ENCODE measurements at places on chromosomes 7 and 10.

DNA sequence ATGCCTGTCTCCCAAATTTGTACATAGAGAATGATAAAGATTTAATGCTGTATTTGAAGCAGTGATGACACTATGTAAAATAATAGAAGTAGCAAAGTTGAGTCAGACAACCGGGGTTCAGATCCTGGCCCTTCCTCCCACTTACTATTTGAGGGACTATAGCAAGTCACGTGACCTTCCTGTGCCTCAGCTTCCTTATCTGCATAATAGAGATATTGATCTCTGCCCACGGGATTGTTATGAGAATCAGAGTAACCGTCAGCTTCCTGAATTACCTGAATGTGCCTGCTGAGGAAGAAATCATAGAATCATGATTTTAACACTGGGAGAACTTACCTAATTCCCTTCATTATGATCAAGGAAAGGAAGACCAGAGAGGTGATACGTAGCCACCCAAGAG lies 26.9 kb downstream of the CASP7 start:
- DNase-seq = no peak

DNA sequence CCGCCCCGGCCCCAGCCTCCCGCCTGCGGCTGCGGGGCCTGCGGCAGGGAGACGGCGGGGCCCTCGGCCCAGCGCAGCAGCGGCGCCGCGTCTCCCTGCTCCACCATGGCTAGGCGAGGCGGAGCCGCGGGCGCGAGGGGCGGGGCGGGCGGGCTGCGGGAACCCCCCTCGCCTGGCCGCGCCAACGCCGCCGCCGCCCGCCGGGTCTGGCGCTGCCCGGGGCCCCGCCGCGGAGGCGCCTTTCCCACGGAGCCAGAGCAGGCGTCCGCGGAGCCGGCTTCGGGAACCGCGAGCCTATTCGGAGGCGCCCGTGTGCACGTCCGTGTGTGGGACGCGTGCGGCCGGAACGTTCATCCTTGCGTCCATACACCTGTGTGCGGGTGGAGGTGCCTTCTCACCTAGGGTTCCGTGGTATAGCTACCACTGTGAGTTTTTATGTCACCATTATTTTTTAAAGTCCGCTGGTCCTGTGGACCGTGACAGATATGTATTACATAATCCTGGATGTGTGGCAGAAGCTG lies at the start of gene DENND11:
DENND11 (minus strand) TSS at position 120 of the 521 bp plus-strand sequence; CDS start at position 107, 13 bp downstream.
- DNase-seq = peak; percentile 59

DNA sequence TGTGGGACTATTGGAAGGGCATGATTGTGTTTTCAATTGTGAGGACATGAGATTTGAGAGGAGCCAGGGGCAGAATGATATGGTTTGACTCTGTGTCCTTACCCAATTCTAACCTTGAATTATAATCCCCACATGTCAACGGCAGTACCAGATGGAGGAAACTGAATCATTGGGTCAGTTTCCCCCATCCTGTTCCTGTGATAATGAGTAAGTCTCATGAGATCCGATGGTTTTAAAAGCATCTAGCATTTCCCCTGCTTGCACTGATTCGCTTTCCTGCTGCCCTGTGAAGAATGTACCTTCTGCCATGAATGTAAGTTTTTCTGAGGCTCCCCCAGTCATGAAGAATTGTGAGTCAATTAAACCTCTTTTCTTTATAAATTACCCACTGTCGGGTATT lies 1367.1 kb downstream of the XPNPEP1 start:
- DNase-seq = no peak

DNA sequence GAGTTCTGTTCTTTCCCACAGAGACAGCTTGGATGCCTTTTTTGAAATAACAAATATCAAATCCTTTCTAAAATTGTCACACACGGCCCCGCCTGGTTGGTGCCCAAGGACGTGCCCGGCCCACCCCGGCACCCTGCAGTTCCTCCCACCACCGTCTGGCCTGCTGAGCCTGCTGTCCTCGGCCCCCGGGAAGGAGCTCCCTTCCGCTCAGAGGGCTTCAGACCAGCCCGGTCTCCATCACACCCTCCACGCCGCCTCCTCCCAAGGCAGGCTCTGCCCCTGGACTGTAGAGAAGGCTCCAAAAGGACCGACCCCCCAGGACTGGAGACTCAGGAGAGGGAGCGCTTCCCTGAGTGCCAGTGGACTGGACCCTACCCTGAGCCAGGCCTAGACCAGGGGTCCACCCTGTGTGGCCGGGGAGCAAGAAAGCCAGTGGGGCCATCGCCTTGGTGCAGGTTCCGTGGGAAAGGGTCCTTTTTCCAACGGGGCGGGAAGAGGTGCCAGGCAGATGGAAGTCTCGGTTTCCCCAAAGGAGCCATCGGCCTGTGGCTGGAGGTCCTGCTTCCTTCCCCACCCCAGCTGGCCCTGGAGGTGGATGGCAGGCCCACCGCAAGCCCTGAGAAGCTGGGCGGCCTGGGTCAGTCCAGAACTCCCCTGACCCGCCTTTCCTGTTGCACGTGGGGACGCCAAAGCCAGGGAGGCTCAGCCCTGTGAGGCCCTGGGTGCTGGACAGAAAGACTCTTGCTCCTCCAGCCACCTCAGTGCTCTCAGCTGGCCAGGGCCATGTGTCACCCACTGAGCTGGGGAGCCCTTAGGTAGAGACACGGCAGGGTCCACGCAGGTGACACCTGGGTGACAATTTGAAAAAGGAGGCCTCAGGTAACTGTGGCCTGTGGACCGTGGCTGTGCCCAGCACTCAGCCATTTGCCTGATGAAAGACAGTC lies 69.8 kb downstream of the PWWP2B start:
- DNase-seq = no peak

- no peak for DNase-seq
These were observed 74.5 kb upstream of the PRKCQ start for GRCh38 chr10:6654571-6654970.

GRCh38 chr10:52092390-52092789 lies 221.7 kb upstream of the DKK1 start:
- DNase-seq = no peak

- DNase-seq = no peak
These were observed 10.3 kb downstream of the ZNF775 start for GRCh38 chr7:150389532-150389816.

GRCh38 chr10:42754155-42755027 lies 28.2 kb upstream of the BMS1 start:
- peak; percentile 25 for DNase-seq

GRCh38 chr10:88388324-88388723 lies 194.8 kb downstream of the RNLS start:
- DNase-seq = no peak

- no peak for DNase-seq
These were observed 426.9 kb downstream of the CCSER2 start for GRCh38 chr10:84755311-84755710.

DNA sequence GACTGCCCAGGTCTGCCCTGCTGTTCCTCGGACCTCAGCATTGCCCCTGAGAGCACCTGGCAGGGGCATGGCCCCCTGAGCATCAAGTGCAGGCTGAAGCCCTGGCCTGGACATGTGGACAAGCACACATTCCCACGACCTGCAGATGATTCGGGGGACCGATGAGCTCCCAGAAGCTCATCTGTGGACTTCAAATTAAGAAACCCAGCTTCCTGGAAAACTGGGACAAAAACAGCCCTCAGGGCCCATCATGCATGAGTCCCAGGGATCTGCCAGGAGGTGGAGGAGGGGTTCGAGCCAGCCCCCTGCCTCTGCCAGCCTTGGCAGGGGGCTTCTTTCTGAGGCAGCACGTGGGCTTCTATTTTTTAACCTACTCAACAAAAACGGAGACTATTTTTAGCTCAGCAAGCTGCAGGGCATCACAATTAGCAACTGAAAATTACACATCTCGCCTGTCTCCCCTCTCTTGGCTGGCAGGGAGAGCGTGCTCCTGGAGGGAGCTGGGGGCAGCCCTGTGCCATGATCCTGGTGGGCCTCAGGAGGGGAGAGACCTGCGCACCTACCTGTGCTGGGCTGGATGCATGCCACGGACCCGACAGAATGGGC lies 51.8 kb downstream of the RASGEF1A start:
- DNase-seq = no peak

GRCh38 chr10:59362144-59362958 lies at the start of gene FAM13C:
Gene FAM13C (minus strand): TSS chr10:59362549. CDS start chr10:59362460, 89 bp downstream.
- no peak for DNase-seq

DNA sequence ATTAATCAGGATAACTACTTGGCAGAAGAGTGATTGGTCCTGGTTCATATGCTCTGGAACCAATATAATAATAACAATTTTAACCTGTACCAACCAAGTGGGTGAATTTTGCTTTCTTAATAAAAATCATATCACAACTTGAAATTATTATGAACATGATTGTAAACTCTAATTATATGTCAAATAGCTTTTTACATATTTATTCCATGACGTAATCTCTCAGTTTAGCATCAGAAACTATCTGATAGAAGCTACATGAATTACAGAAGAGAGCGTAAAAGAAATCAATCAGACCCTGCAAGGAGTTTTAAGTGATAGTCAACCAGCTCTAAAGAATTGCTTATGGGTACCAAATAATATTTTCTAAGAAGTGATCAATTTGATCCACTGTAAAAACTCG lies 10.1 kb downstream of the GNG11 start:
- no peak for DNase-seq

DNA sequence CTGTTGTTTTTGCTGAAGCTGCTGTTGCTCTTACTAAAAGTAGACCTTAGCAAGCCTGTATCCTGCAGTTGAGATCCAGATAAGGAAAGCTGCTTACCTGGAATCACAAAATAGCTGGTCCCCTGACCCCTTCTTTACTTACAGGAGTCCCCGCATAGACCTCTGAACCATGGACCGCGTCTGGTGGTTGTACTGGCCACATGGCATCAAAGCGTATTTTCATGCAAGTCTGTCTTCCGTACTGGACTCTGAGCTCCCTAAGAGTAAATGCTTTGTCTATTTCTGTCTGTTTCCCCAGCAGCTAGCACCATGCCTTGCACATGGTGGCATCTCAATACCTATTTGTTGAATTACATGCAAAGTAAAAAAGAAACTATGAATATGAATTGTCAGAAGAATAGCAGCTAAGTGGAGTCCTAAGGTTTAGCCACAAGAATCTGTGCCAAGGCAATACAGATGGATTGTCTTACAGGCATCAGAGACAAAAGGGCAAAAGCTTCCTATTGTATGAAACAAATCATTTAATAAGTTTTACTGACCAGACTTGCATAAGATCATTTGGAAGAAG lies 159.2 kb downstream of the PAXIP1 start:
- no peak for DNase-seq

GRCh38 chr10:130541090-130541489 lies 404.9 kb downstream of the GLRX3 start:
- DNase-seq = no peak

DNA sequence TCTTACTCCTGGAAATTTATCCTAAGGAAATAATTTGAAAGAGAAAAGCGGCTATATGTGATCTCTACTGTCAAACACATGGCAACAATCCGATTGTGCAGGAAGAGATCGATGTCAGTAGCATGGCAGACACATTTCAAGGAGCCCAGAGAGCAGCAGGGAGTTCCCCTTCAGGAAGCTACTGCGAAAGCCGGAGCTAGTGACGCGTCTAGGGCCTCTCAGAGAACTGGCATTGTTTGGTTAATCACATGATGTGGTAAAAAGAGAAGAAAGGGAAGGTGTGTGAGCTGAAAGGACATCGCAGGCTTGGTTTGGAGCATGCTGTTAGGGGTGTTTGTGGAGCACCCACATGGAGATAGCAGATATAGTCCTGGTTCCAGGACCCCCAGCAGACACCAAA lies 74.9 kb downstream of the BEND7 start:
- DNase-seq = peak; percentile 17

- DNase-seq = no peak
These were observed 13.5 kb downstream of the CRYGN start for GRCh38 chr7:151426441-151426903.

DNA sequence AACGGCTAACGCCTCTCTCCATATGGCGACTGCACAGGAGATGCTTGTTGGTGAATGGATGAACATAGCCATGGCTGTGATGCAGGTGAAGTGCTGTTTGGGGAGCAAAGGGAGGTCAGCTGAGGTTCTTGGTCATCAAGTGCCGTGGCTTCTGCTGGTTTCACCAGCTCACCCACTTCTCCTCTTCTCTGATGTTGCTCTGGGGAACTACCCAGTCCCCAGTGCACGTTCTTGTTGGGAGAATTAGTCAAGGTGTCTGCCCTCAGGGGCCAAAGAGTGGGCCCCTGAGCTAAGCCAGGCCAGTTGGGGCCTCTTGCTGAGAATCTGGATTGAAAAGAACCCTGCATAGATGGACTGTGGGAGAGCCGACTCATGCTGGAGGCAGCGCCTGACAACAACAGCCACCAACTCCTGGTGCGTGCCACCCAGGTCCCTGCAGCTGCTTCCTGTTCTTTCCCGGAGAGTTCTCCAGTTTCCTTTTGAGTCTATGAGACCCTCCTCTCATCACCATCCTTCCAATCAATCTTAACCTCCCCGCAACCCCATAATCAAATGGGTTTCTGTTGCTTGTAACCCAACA lies 3.0 kb downstream of the BTBD16 start:
- DNase-seq = no peak

Measured in CD4-positive, alpha-beta T cell treated with Interleukin-10 for 1 hour (primary cell).